Fibroblast of pulmonary artery (primary cell): ENCODE measurements at places on chromosomes 11 and 22.

DNA sequence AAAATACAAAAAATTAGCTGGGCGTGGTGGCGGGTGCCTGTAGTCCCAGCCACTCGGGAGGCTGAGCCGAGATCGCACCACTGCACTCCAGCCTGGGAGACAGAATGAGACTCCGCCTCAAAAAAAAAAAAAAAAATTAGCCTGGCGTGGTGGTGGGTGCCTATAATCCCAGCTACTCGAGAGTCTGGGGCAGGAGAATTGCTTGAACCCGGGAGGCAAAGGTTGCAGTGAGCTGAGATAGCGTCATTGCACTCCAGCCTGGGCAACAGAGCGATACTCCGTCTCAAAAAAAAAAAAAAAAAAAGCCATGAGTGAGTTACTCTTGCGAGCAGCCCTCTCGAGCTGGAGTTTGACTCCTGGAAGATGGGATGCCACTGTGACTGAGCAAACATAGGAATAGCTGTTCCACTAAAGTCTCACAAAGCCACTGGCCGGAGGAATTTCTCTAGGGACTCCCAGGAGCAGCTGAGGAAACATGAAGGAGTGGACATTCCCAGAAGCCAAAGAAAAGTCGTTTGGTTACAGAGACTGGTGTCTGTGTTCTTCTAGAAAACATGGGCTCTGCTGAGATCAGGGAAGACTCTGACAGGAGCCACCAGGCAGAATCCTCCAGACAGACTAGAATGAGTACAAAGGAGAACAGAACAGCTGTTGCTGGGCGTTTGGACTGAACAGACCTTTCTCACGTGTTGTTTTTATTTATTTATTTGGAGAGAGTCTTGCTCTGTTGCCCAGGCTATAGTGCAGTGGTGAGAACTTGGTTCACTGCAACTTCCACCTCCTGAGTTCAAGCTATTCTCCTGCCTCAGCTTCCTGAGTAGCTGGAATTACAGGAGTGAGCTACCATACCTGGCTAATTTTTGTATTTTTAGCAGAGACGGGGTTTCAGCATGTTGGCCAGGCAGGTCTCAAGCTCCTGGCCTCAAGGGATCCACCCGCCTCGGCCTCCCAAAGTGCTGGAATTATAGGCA, 32.4 kb upstream of the MYH9 start:
- no peak for DNase-seq

DNA sequence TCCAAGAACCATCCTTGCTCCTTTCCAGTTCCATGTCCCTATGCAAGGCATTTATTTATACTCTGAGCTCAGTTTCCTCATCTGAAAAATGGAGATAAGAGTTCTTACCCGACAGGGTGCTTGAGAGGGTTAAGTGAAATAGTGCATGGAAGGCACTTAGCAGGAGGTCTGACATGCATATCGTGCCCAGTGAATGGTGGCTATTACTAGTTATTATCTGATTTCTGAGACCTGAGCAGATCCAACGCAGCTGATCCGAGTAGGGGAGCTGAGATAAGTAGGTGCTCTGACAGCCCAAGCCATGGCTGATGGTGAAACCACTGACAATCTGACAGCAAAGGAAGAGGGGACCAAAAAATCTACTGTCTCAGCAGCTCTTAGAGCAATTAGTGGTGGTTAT, 24.9 kb downstream of the NAV2 start:
- no peak for DNase-seq

DNA sequence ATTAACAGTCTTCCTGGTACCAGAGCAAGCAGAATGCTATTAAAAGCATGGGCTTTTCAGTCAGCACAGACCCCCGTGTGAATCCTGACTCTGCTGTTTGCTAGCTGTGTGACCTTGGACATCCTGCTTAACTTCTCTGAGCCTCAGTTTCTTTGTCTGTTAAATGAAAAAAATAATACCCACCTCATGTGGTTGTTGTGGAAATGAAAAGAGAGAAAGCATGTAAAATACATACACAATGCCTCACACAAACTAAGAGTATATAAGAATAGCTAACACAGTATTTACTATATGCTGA, 39.5 kb downstream of the AHNAK start:
- no peak for DNase-seq

- DNase-seq = no peak
Measured at GRCh38 chr11:64084951-64085710, 49.4 kb downstream of the FLRT1 start.

DNA sequence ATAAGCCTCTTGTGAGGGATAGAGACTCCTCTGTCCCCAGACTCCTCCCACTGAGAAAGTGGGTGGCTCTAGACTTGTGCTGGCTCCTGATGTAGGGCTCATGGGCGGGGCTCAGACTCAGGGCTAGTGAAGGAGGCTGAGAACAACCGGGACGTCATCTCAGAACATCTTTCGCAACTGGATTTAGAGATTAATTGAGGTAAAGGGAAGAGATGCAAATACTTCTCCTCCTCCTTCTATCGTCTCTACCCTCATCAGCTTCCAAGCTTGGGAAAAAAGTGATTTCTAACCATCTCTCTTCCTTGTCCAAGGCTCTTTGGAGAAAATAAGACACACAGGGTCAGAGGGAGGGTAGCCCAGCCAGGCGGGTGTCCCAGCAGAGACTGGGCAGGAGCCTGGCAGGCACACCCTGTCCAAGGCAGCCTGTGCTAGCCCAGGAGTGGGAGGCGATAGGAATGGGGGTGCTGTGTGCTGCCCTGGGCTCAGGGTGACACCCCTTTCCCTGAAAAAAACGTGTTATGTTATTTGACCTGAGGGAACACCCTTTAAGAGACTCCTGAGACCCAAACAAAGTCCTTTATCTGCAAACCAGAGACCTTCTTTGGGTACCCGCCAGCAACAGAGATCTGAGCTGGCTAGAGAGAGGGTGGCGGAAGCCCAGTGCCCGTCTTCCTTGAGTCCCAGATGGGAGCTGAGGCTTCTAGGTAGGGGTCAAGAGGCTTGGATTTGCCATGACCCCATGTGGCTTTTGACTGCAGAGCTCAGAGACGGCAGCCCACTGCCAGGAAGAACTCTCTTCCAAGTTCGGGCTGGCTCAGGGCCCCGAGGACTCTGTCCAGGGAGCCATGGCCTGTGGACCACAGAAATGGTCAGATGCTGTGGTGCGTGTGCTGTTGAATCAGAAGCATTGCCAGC, 160.9 kb downstream of the ADAMTS15 start:
- peak; percentile 79 for DNase-seq

GRCh38 chr11:119103793-119104192, 2.1 kb upstream of the DPAGT1 start:
- DNase-seq = no peak

GRCh38 chr11:849104-849824, 6.6 kb downstream of the TSPAN4 start:
- no peak for DNase-seq

DNA sequence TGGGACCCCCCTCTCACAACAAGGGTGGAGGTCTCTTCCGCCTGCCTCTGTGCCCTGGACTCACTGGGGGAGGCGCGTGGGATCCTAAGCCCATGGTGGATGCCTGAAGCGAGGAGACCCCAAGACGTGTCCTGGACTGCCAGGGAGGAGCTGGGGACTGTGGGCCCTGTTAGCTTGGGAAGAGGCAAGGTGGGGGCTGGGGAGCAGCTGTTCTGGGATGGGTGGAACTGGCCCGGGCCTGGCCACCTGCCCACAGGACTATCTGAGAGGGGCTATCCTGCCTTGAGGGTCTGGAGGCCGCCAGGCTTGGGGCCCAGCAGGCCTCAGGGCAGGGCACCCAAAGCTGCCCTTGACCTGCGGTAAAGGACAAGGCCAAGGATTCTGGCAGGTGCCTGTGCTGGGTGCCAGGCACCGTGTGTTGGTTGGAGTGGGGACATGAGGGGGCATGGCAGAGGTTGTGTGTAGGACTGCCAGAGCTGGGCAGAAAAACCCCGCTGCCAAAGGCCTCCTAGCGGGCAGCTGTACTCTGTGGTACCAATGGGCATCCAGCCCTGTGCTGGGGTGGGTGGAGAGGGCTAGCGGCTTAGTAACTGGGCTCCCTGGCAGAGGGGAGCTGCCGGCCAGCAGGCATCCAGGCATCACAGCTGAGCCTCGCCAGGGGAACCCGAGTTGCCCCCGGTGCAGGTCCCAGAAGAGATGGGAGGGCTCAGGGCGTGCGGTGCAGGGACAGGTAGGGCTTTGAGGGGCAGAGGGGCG, 670 bp downstream of the LSP1 start:
- DNase-seq = no peak

GRCh38 chr22:29814003-29814402, 24.1 kb downstream of the ASCC2 start:
- no peak for DNase-seq

- DNase-seq = no peak
Measured at GRCh38 chr11:67548555-67549110, 25.4 kb upstream of the CABP2 start.

- no peak for DNase-seq
Measured at GRCh38 chr11:115085461-115086210, 407.3 kb downstream of the NXPE2 start.

DNA sequence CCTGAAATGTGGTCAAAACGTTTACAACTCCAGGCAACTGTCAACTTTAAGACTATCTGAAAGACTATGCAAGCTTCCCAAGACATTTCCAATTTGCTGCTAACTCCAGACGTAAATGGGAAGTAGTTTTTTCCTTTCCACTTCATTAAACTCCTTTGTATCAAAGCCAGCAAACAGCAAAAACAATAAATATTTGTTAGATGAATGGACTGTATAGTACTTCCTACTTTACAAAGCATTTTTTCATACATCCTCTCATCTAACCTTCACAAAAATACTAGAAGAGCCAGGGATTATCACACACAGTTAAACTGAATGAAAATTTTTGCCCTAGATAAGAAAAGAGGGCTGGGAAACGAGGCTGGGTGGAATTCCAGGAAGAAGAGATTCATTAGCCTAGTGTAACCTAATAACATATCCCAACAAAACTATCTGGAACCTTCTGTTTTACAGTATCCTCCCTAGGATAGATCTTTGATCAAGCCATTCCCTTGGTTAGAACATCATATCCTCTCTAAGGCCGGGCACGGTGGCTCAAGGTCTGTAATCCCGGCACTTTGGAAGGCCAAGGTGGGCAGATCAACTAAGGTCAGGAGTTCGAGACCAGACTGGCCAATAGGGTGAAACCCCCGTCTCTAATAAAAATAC, 10.4 kb downstream of the NUP98 start:
- peak; percentile 20 for DNase-seq
